CD4-positive, alpha-beta T cell treated with Interferon alpha-2 for 1 hour (primary cell): ENCODE measurements at places on chromosomes 11 and 22.

GRCh38 chr11:81421251-81421860, 1312.3 kb downstream of the FAM181B start:
- DNase-seq, result no peak

- no peak for DNase-seq
These were observed 62.0 kb downstream of the GGTLC2 start for GRCh38 chr22:22706253-22706915.

DNA sequence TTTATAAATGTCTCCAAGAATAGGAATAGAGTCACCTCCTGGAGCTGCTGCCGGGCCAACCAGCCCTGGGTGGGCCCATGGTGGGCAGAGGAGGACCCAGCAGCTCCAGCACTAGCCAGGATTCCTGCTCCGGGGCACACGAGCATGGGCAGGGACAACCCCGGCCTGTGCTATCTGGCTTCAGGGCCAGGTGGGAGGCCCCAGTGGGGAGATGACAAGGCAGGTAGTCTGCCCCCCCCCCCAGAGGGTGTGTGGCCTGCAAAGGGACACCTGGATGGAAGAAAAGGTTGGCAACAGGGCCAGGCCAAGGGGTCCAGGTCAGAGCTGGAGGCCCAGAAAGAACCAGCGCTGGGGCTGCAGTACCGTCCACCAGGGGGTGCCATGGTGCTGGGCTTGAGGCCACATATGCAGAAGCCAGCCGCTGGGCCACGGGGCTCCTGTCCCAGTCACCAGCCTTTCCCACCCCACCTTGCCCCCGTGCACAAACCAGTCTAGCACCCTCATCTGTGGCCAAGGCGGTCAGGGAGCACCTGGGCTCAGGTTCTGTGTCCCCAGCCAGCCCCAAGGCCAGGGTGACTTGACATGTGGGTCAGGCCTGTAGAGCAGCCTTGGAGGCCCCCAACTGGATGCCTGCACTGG, 3.4 kb downstream of the TSPAN32 start:
- DNase-seq, result peak; percentile 82

DNA sequence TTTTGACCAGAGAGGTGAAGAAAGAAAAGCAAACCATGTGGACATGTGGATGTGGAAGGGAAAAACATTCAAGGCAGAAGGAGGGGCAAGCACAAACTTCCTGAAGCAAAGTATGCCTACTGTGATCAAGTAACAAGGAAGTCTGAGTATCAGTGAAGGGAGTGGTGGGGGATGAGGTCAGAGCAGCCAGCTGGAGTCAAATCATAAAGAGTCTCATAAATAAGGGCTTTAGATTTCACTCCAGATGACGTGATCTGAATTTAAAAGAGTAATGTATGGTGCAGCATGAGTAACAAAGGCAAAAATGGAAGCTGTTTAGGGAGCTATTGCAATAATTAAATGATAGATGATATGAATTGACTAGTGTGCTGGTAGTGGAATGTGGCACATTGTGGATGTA, 665.4 kb upstream of the CCDC90B start:
- DNase-seq, result no peak

DNA sequence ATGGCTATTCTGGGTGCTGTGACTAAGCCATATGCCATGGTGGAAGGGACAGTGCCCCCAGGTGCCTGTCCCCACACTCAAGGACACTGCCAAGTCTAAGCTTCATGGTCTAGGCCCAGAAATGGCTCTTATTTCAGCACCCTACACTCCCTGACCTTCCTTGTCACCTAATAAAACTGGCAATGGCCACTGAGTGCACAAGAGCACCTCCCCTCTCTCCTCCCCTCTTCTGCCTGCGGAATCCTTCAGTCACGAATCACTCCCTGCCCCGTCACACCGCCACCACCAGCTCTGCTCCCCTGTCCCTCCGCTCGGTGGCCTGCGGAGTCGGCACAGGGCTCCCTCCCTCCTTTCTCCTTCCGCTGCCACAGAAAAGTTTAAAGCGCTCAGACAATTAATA, 19.0 kb upstream of the LMO1 start:
- no peak for DNase-seq

- DNase-seq, result no peak
These were observed 18.8 kb downstream of the MUC5B start for GRCh38 chr11:1241706-1242105.

GRCh38 chr11:132472411-132473172, 1059.7 kb downstream of the OPCML start:
- no peak for DNase-seq

- DNase-seq, result no peak
These were observed 115.7 kb upstream of the C11orf87 start for GRCh38 chr11:109306322-109306721.

DNA sequence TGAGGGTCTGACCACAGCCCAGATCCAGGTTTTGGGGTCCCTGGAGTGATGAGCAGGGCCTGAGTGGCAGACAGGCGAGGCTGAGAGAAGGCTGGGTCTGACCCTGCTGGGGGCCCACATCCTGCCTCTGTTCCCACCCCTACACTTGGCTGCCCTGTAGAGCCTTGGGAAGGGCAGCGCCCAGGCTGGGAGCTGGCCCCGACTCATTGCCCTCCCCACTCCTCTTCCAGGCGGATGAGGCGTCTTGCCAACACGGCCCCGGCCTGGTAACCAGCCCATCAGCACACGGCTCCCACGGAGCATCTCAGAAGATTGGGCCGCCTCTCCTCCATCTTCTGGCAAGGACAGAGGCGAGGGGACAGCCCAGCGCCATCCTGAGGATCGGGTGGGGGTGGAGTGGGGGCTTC, 4.9 kb downstream of the DERL3 start:
- no peak for DNase-seq

GRCh38 chr11:134230339-134230738, 5.9 kb downstream of the VPS26B start:
- DNase-seq, result no peak
